ENCODE measurements at places on chromosomes 4 and X. TPM values are rescaled to one million over a fixed set of nuclear protein-coding genes. Genes with fewer than 3 reads are reported as not detected.

DNA sequence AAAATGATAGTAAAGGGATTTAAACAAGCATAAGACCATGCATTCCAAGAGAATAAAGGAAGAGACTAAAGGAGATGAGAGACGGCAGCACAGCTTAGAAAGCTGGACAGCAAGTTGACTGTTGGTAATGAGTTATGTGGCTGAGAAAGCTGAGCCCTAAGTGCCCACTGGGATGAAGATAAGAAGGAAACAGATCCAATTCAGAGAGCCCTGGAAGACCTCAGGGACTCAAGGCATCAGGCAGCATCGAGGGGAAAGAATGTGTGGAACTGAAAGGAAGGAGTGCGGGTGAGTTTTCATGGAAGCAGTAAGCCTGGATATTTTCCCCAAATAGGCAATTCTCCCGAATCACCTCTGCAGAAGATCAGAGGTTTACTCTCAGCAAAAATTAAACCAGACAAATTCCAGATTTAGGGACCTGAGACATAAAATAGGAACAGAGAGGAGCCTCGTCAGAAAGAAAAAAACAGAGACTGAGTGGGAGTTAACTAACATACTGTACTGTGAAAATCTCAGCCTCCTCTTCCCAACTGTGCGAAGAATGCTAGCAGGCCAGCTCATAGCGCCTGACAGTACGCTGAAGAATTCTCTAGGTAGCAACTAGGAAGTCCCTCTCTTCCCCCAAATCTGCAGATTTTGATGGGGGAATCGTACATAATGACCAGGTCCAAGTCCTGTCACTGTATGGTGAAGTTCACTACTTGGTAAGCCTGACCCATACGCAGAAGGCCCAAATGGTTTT lies 187.7 kb upstream of the TAPT1 start:
- H3K4me1 ChIP-seq, result no peaks in the 10 kb centered on the region
- H3K4me3 ChIP-seq, result no peak overlapping the region
- H3K27ac ChIP-seq, result no peak overlapping the region
- DNase-seq, result no peak
- no peaks in the 10 kb centered on the region for H3K36me3 ChIP-seq
- no peaks in the 10 kb centered on the region for H3K27me3 ChIP-seq

Gene IL13RA1
- total RNA-seq, result 77.4 TPM

- peak; percentile 33 for DNase-seq
- no peak overlapping the region for H3K4me3 ChIP-seq
- no peaks in the 10 kb centered on the region for H3K4me1 ChIP-seq
- H3K27me3 ChIP-seq, result no peaks in the 10 kb centered on the region
- peak overlapping the region; percentile 69 for H3K27ac ChIP-seq
Observed at GRCh38 chr4:145546175-145546915, 64.7 kb downstream of the SMAD1 start.

GRCh38 chr4:40099010-40099409 lies 42.4 kb downstream of the N4BP2 start:
- no peaks in the 10 kb centered on the region for H3K36me3 ChIP-seq
- no peak overlapping the region for H3K27ac ChIP-seq
- DNase-seq, result no peak

GRCh38 chr4:152686452-152687013 lies 6.7 kb upstream of the TMEM154 start:
- H3K27ac ChIP-seq, result no peak overlapping the region
- DNase-seq, result no peak
- H3K27me3 ChIP-seq, result no peaks in the 10 kb centered on the region
- no peak overlapping the region for H3K4me3 ChIP-seq
- H3K36me3 ChIP-seq, result no peaks in the 10 kb centered on the region

- H3K27me3 ChIP-seq, result no peaks in the 10 kb centered on the region
- no peaks in the 10 kb centered on the region for H3K36me3 ChIP-seq
- DNase-seq, result no peak
- H3K27ac ChIP-seq, result no peak overlapping the region
- H3K4me1 ChIP-seq, result no peaks in the 10 kb centered on the region
Observed at GRCh38 chrX:73668779-73669178, 105.8 kb downstream of the CHIC1 start.
